Pulmonary artery endothelial cell (primary cell): ENCODE measurements at places on chromosomes 12 and 14.

- no peak for DNase-seq
Measured at GRCh38 chr14:79911744-79912143, 299.6 kb downstream of the DIO2 start.

DNA sequence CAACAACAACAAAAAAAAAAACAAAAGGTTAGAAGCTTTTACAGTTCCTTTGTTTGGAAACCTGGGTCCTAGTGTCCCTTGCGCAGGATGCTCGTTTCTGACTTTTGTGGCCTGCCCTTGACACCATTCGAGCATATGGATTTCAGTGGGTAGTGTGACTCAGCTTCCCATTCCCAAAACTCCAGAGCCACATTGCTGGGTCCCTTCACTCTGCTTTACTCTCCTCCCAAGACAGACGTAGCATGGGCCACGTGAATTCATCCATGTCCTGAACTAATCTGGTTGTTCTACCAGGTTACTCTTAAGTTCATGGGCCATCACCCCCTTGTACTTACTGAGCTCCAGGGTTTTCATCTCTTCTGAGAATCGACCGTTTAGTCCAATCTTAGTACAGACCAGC is 68.0 kb upstream of the MAX start:
- DNase-seq, result no peak

- peak; percentile 40 for DNase-seq
Measured at GRCh38 chr14:103078420-103078749, 5.6 kb upstream of the LBHD2 start.

DNA sequence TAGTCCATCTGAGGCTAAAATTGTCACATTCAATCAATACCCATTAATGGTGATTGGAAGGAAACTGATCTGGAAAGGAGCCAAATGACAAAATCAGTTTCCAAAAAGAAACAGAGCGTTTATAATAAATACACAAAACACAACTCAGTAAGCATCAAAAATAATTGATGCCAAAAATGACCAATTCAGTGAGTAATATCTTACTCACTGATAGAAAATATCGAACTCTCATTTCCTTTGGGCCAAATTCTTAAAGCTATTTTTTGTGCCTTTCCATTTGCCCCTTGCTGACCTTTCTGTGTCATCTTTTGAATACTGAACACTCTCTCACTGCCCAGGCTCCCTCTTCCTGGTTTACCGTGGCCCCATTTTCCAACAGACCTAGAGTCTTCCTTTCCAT is 22.5 kb upstream of the ATP2B1 start:
- no peak for DNase-seq

DNA sequence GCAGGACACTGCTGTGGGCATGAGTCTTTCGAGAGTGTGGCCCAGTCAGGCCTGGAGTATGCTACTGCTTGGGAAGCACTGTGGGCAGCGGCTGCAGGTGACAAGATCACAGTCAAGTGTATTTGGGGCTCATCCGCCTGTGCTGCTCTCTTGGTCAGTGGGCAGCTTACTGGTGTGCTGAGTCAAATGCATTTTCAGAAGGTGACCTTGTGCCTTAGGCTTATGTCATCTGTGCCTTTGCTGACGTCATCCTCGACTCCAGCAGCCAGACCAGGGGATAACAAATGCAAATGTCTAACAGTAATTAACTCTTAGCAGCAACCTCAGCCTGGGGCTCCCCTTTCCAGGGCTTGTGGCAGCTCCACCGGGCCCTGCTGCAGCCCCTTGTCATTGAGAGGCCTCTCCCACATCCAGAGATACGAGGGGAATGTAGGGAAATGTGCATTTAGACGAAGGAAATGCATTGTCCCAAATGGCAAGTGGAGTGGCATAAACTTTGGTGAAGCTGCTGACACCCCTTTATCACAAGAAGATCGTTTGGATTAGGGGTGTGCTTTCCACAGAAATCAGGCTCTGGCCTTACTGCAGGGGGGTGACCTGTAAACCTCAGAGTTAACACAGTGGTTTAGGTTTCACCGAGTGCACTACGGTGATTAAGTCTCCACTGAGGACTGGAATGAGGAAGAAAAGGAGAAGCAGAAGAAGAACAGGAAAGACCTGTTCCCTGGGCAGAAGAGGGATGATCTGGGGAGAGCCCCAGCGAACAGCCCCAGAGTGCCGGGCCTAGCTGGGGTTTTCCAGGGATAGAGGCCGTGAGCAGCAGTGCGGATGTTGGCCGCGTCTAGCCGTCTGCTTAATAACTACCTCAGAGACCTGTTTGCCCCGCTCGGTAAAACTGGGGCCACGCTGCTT is 39.7 kb downstream of the PSMA6 start:
- no peak for DNase-seq

GRCh38 chr12:56718636-56719035 is 6.5 kb downstream of the NACA start:
- DNase-seq, result no peak

- no peak for DNase-seq
Measured at GRCh38 chr14:97280526-97280925, 483.3 kb downstream of the VRK1 start.

- DNase-seq, result no peak
Measured at GRCh38 chr12:49675137-49675536, 32.1 kb downstream of the FMNL3 start.

GRCh38 chr14:105471297-105471821 is 3.3 kb upstream of the CRIP2 start:
- no peak for DNase-seq

GRCh38 chr12:12560587-12561370 is 1.9 kb downstream of the DUSP16 start:
- no peak for DNase-seq

DNA sequence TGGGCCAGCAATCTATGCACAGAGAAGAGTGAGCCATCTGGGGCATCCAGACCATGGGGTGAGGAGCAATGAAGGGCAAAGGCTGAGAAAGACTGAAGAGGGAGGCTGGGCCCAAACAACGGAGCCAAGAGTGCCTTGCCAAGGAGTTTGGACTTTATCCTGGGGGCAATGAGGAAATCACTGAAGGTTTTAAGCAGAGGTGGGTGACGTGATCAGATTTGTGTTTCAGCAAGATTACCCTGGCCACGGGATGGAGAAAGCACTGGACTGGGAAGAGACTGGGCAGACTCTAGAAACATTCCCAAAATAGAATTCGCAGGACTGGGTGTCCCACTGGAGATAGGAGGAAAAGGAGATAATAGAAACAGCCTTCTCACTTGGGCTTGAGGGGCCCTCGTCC is 65.3 kb downstream of the DPF3 start:
- DNase-seq, result no peak

GRCh38 chr12:95336387-95337067 is 118.9 kb downstream of the VEZT start:
- peak; percentile 78 for DNase-seq

GRCh38 chr12:116726694-116727093 is 11.2 kb downstream of the SPRING1 start:
- DNase-seq, result peak; percentile 43

GRCh38 chr12:96140174-96140573 is 54.0 kb upstream of the ELK3 start:
- no peak for DNase-seq

GRCh38 chr12:69396963-69397362 is 37.4 kb downstream of the YEATS4 start:
- no peak for DNase-seq

- DNase-seq, result peak; percentile 60
Measured at GRCh38 chr12:108689314-108690190, 41.8 kb downstream of the CORO1C start.

DNA sequence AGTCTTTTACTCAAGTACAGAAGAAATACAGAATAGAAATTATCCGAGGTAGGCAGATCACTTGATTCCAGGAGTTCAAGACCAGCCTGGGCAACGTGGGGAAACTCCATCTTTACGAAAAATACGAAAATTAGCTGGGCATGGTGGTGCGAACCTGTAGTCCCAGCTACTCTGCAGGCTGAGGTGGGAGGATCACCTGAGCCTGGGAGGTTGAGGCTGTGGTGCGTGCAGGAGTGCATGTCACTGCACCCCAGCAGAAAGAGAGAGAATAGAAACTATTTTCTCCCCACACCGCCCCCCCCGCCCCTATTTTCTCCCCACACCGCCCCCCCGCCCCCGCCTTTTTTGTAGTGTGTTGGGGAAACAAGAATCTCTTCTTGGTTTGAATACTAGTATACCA is 2.2 kb downstream of the DNM1L start:
- no peak for DNase-seq

GRCh38 chr14:91221270-91221669 is 23.2 kb downstream of the GPR68 start:
- no peak for DNase-seq

DNA sequence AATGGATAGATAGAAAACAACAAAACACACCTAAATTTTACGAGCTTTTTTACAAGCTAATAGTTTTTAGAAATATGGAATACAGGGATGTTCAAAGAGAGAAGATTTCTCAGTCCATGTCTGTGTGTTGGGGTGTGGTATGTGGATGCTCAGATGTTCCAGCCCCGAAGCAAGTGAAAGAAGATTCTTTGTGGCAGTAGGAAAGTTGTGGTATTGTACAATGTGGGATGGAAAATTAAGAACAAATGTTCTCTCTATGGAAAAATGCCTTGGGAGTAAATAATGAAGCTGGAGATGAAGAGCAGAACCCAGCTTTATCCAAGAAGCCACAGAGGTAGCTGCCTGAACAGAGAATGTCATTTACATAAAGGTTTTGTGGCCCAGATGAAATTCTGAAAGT is 150.3 kb upstream of the PRKD1 start:
- no peak for DNase-seq
